GM12864 (cell line): ENCODE measurements at places on chromosomes 12 and 14.

DNA sequence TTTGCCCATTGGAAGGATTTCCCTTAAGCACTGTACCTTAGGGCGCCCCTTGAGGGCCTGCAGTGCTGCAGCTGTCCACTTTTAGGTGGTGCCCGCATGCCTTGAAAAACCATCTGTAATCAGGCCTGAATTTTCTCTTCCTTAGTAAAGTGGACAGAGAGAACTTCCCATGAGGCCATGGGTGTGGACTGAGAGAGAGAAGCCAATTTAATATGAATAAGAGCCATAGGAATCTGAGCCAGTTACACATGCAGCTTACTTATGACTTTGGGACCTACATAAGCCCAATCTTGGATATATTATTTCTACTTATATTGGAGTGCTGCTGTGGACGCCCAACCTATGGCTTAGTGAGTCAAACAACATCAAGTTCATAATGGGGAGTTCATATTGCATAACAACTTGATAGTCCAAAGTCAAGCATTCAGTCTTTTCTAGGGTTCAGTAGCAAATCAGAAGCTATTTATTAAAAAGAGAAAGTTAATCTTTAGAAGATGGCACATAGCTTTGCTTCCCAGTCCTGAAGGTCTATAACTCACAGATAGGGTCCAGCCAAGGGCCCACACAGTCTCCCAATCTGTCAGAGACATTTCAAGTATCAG, 11.1 kb upstream of the ETV6 start:
- no peak for DNase-seq

DNA sequence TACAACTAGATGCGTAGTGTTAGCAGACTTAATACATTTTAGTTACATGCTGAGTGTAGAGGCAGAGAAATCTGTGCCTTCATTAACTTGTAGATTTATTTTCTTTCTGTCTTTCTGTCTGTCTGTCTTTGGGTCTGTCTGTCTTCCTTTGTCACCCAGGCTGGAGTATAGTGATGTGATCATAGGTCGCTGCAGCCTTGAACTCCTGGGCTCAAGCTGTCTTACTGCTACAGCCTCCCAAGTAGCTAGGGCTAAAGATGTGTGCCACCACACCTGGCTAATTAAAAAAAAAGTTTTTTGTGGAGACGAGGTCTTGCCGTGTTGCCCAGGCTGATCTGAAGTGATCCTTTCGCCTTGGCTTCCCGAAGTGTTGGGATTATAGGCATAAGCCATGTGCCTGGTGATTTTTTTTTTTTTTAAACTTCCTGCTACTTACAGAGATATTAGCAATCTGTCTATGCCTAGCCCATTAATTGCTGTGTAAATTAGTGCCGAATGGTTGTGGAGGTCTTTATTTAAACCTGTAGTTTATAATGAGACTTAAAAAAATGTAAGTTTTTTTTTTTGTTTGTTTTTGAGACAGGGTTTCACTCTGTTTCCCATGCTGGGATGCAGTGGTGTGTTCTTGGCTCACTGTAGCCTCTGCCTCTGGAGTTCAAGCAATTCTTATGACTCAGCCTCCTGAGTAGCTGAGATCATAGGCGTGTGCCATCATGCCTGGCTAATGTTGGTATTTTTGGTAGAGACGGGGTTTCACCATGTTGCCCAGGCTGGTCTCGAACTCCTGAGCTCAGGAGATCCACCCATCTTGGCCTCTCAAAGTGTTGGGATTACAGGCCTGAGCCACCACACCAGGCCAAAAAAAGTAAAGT, 22.8 kb downstream of the ERC1 start:
- no peak for DNase-seq

DNA sequence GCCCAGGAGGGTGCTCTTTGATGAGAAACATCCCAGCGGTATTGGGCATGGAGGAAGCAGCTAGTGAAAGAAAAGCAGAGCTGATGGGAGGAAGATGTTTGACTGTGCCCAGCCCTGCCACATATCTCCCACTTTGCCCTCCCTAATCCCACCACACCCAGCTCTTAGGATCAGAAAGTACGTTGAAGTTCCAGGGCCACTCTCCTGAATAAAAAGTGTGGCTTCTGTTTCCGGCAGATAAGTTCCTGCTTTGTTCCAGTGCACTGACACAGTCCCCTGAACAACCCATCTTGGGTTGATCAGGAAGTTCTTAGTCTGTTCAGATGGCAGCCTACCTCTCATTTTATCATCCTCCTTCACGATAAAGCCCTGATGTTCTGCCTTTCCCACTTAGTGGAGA, 16.5 kb downstream of the TPCN1 start:
- no peak for DNase-seq

DNA sequence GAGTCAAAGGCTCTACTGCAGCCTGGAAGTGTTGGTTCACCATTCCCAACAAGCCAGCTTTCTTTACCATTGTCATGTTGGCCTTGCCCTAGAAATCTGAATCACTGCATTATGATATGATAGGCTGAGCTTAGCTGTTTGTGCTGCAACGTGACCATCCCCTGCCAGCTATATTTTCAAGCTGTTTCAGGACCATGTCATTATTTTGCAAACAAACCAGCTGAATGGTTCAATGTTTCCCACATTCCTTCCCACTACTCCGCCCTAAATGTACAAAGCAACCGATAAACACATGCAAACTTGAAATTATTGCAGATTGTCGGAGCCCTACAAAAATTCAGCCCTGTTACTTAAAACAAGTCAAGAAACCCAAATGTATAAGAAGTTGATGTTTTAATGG, 136.1 kb downstream of the KICS2 start:
- DNase-seq = no peak

GRCh38 chr12:83082690-83083276, 396.1 kb downstream of the TMTC2 start:
- no peak for DNase-seq

GRCh38 chr12:63882844-63883243, 38.3 kb downstream of the SRGAP1 start:
- DNase-seq = no peak

GRCh38 chr12:125276567-125276966, 211.3 kb downstream of the AACS start:
- no peak for DNase-seq

GRCh38 chr12:52828591-52829021, 5.5 kb downstream of the KRT79 start:
- no peak for DNase-seq

DNA sequence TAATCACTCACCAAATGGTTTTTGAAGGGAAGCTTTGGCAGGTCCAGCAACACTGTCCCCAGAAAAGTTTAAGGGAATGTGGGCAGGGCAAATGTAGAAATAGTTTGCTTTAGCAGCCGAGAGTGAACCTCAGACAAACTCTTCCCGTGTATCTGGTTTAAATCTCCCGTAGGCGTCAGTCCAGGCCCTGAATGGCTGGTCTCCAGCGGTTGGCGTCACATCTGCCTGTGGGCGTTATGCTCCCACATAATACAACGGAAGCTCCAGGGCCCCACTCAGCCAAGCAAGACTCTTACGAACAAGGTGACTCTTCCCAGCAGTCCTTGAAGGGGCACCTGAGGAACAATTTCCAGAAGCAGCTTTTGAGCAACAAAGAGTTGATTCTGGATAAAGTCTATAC, 942 bp downstream of the ZC2HC1C start:
- no peak for DNase-seq

DNA sequence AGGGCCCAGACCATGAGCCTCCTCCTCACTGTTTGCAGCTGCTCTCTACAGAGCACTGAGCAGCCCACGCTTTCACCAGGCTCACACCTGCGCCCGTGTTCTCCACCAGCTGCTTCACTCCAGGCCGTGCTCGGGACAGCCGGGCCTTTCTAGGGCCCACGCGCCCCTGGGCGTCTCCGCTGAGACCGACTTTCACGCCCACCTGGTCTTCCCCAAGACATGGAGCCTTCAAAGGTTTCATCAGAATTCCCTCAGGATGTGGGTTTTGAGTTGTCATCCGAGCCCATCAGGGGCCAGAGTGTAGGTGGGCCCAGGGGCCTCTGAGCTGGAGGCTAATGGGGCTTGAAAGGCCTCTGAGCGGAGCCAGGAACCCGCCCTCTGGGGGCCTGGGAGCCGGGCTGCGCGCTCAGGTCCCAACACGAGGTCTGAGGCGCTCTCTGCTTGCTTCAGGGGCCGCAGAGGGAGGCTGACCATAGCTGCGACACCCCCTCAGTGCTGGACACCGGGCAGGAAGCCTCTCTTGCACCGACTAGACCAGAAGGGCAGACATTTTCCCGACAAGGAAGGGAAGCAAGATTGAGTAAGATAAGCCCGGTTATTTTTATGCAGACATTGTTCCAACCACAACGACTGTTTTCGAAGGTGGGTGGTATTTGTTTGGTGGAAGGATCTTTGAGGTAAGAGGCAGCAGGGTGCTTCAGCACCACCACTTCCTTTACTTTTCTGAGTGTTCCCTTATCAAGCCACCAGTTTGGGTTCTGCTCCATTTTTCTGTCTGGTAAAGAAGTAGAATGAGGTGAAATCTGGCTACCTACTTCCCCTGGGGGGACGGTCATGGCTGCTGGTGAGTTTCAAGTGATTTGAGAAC, 125.0 kb upstream of the FUT8 start:
- DNase-seq = peak; percentile 90

GRCh38 chr14:73462815-73463214, 4.5 kb upstream of the NUMB start:
- DNase-seq = no peak

- DNase-seq = no peak
Observed at GRCh38 chr12:112710414-112710813, 81.1 kb upstream of the RPH3A start.

- DNase-seq = no peak
Observed at GRCh38 chr14:95264271-95264973, 55.3 kb downstream of the CLMN start.

GRCh38 chr12:69474456-69474855, 4.3 kb downstream of the FRS2 start:
- DNase-seq = no peak

- DNase-seq = no peak
Observed at GRCh38 chr14:76227450-76228050, 75.8 kb downstream of the GPATCH2L start.

DNA sequence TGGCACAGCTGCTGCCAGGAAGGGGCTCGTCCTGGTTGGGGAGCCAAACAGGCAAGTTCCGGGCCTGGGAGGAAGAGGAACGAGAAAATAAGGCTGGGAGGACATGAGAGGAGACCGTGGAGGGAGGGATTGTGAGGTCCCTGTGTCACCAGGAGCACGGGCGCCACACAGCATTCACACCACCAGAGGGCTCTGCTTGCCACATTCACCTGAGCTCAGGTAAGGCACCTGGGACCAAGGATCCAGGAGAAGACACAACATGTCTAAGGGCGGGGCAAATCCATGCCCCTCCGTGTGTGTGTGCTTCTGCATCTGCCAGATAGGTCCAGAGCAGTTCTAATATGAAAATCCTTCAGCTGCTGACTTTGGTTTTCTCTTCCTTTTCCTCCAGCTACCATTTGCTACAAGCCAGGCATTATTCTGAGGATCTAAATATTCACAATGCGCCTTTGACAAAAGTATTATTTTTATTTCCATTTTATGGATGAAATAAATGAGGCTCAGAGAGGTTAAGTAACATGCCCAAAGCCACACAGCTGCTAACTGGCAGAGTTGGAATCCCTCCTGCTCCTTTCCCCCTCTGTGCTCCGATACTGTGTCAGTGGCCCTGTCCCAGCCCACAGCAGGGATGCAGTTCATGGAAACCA, 14.6 kb downstream of the RAPGEF3 start:
- DNase-seq = no peak

DNA sequence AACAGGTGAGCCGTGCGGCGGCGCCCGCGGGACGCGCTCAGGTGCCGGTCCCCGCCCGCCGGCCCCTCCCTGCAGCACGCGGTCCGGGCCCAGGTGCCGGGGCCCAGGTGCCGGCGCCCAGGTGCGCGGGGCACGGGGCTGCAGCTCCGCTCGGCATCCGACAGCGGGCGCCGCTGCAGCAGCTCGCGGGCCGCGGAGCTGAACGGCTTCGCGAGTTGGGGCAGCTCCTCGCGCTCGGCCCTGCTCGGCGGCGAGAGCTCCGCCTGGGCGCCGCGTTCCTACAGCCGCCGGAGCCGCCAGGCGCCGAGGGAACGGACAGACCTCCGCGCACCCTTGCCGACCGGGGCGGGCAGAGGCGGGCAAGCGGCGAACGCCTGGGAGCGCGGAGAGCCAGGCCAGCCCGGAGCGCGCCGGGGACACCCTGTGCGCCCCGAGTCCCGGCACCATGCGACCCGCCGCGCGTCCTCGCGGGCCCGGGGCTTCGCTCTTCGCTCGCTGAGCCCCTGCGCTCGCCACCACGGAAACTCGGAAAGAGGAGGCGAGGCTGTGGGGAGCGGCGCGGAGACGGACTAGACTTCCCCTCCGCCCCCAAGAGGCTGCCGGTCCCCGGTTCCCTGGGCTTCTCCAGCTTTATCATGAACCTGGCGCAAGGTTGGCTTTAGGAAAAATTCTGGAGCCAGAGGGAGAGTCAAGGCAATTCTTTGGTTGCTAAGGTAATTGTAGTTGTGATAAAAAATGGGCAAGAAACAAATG, at the start of gene RGS6:
RGS6 (plus strand) TSS at position 201 of the 753 bp plus-strand sequence.
- no peak for DNase-seq

DNA sequence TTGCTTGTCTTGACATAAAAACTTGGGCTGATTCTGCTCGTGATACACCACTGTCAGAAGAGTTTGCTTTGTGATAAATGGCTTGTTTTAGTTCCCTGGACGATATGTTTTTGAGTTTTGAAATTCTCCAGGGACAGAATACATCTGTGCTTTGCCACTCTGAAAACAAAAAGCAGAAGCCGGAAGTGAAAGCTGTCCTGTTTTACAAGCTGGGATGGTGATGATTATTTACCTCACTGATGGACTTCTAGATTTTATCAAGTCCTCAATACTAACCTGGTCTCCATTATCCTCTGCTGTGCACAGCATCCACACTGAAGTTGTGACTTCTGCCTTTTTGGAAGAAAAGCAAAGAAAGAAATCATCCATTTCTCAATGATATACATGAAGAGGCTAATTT, 251.6 kb downstream of the TRHDE start:
- no peak for DNase-seq

DNA sequence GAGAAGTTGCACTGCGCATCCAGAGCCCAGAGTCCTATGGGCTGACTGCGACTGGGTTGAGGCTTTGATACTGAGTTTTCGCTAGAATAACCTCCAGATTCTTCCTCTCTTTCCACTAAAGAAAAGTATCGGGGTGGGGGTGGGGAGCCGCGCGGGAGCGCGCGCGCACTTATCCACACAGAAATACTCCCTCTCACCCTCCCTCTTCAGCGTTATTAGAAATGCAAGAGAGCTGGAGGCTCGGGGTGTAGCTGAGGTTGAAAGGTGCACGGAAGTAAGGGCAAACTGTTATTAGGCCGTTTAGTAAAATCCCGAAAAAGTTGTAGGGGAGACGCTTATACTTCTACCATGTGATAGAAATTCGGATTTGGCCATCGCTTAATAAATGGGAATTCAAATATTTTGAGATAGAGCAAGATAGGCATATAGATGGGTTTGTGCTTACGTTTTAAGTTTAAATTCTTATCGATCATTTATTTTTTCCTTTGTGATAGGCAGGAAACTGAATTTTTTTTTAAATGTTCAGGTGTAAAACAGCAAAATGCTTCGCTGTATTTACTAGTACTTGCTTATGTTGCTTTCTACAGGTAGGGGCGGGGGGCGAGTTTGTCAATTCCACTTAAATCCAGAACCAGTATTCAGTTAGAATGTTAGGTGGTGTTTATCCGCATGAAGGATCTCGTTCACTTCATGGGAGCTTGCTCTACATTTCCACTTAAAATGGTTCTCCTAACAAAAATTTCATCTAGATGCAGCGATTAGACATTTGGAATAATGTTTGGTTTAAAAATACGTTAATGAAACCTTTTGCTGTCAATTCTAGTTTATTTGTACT, 1.1 kb downstream of the ARHGAP5 start:
- no peak for DNase-seq
